ENCODE measurements at places on chromosomes 5 and 9.

GRCh38 chr9:108662091-108662875, 193.5 kb downstream of the ACTL7B start:
- no peak for DNase-seq

- DNase-seq: peak; percentile 46
Measured at GRCh38 chr9:126248680-126249079, 77.9 kb upstream of the MVB12B start.

- DNase-seq: peak; percentile 85
Measured at GRCh38 chr9:88258024-88258423, 119.7 kb upstream of the SPATA31C2 start.

GRCh38 chr5:34598177-34598794, 57.8 kb upstream of the RAI14 start:
- DNase-seq: peak; percentile 95

DNA sequence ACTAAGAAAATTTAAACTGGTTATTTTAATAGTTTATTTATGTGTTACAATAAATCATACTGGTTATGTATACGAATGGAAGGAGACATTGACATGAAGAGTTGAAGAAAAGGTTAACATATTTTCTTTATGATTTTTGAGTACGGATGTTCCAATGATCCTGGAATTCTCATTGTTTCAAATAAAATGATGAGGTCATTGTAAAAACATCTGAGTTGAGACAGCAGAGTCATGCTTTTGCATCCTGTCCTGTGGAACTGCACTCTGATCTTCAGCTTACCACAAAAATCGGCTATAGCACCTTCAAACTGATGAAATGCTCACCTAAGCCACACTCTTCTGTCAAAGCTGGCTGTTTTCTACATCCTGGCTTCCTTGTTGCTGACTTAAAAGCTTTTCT, 67.8 kb downstream of the PTCD2 start:
- peak; percentile 84 for DNase-seq

DNA sequence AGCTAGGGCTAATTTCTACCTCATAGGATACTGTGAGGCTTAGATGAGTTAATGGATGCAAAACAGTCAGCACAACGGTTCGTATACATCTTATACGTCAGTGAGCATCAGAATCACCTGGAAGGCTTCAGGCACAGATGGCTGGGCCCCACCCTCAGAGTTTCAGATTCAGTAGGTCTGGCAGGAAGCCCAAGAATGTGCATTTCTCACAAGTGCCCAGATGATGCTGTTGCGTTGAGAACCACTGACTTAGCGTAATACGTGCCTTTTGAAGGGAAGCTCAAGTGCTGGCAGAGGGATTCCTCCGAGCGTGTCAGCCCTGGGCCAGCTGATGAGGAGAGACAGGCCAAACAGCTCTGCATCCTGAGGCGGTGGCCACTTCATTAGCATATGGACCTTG, 117.1 kb upstream of the WWC1 start:
- no peak for DNase-seq

DNA sequence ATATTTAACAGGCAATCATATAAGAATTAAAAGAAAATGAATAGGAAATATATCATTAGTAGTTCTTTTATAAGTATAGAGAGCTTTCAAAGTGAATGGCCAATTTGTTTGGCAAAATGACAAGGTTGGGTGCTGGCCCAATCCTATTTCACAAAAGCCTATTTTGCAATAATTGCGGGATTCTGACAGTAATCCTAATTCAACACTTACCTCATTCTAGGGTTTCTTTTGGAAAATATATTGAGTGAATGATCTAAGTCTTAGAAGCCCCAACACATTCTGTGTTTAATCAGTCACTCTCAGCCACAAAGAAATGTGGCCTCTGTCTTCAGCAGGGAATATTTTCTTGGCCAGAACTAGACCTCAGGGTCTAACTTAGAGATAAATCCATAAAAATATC, 835.9 kb upstream of the ZNF608 start:
- peak; percentile 44 for DNase-seq

- peak; percentile 39 for DNase-seq
Measured at GRCh38 chr9:818958-819357, 22.5 kb upstream of the DMRT1 start.

DNA sequence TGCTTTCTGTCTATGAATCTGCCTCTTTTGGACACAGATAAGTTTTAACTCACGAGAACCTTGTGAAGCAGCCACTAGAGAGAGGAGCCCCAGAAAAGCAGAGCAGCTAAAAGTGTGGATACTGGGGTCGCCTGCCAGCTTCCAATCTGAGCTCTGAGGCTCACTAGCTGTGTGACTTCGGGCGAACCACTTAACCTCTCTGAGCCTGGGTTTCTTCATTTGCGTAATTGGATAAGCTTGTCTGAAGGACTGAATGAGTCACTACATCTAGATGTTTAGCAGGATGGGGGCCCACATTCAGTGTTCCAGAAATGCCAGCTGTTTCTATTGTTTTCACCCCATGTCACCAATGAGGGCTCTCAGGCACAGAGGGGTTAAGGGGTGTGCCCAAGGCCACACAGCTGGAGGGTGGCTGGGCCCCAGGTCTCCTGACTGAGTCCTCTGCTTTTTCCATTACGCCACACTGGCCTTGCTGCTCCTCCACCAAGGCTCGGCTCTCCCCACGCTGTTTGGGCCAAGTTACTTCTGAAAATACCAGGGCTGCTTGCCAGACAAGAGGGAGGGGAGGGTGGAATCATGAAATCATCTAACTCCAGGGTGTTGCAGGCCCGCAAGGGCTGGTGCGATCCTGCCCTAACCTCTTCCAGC, 36.2 kb downstream of the SH3PXD2B start:
- peak; percentile 99 for DNase-seq

GRCh38 chr9:134444038-134444315, 117.7 kb downstream of the RXRA start:
- DNase-seq: no peak

Data from adipocyte (in vitro differentiated cells).